Stimulated activated naive CD8-positive, alpha-beta T cell treated with anti-CD3 and anti-CD28 coated beads, Interleukin-15, Interleukin-2, amounts not matched to agents 100 U/mL and 50 U/mL, for 24 hours (primary cell): ENCODE measurements at places on chromosomes 13 and 19.

- DNase-seq = peak; percentile 85
Observed at GRCh38 chr19:3075605-3076431, 13.5 kb upstream of the TLE5 start.

DNA sequence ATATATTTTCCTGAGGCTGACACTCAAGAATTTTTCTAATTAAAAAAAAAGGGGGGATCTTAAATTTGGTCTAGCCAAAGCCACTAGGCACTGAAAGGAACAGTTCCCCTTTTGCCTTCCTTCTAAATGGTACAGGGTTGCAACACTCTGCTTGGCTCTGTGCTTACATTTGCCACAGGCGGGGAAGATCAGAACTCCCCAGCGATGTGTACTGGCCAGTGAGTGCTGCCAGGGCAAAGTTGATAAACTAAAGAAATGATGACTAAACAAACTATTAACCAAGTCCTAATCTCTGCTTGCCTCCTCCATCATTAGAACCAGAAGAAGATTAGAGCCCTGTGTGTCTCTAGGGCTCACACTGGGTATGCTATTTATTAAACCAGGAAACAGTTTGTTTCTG lies 75.3 kb upstream of the SCEL start:
- DNase-seq = no peak

DNA sequence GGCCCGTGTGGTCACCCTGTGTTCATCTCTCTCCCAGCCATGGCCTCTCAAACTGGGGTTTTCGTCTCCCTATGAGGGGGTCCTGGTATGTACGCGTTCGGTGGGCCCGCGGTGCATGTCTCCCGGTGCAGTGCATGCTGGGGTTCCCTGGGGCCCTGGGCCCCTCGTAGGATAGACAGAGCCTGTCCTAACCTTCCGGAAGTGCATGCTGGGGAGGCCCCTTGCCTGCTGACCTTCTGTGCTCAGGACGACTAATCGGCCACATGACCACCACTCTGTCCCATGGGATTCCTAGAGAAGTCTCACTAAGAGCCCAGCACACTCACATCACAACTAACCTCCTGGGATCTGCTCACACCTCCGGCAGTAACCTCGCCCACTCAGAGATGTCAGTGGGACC lies 4.9 kb upstream of the USE1 start:
- no peak for DNase-seq

- no peak for DNase-seq
Observed at GRCh38 chr13:30966101-30966500, 33.6 kb downstream of the TEX26 start.

- DNase-seq = peak; percentile 81
Observed at GRCh38 chr19:48415395-48415794, 21.9 kb downstream of the GRIN2D start.

DNA sequence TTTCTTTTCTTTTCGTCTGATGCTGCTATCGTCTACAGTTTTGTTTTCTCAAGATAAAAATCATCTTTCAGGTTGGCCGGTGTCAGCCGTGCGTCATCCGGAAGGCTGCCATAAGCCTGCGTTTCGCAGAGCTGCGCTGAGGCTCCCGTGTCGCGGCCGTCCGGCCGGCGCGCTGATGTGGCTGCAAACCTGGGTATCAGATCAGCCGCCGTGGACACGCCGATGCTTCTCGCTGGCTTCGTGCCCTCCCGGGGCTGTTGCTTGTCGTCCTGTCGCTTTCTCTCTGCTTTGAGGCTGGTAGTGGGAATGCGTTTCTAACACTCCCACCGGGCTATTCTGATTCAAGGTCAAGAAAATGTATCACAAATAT lies 45.9 kb upstream of the TFDP1 start:
- no peak for DNase-seq
